HT1080 (cell line): ENCODE measurements at places on chromosomes 11 and 22. TPM values are rescaled to one million over a fixed set of nuclear protein-coding genes. Genes with fewer than 3 reads are reported as not detected.
A peak's percentile ranks its signal among the peaks of the same experiment; 100 is the strongest.

CYP2D6 gene
- 0.11 and 0.13 TPM in 2 replicates for total RNA-seq

C22orf42 gene
- total RNA-seq = not detected in 2 replicates

MRGPRX3 gene
- total RNA-seq = 0.60 and 0.93 TPM in 2 replicates

- no peak for DNase-seq
Observed at GRCh38 chr11:44687388-44687787, 39.4 kb upstream of the TSPAN18 start.

DNA sequence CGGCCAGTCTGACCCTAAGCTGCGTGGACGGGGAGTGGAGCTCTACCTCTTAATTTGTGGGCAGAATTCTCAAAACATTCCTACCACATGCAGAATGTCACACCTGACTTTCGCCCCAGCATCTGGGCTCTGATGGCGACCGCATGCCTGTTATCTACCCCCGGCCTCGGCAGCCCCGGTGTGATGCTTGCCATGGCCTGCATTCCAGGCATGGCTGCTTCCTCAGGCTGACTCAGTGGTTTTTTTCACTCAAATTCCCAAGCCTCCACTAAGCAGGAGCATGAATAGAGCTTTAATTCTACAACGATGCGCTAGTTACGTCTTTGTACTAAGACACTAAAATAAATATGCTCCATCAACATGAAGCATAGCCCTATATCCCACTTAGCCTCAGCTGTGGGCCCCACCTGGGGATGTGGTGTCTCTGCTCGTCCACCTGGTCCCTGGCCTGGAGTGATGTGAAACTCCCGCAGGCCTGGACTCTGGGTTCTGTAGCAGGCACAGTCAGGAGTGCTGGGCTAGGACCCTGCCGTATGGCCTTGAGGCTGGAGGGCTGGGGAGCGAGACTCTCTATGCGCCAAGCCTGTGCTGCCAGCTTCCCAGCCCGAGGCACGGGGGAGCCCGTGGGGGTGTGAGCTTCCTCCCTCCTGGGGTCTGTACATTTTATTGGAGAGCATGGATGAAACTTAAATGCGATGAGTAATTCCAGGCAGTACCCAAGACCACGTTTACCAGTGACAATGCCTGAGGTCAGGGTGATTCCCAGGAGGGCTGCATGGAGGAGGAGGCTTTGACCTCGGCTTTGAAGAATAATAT lies 153.2 kb downstream of the CTTN start:
- DNase-seq = no peak

GRCh38 chr11:79441461-79441875 lies 638 bp upstream of the TENM4 start:
- no peak for DNase-seq

DNA sequence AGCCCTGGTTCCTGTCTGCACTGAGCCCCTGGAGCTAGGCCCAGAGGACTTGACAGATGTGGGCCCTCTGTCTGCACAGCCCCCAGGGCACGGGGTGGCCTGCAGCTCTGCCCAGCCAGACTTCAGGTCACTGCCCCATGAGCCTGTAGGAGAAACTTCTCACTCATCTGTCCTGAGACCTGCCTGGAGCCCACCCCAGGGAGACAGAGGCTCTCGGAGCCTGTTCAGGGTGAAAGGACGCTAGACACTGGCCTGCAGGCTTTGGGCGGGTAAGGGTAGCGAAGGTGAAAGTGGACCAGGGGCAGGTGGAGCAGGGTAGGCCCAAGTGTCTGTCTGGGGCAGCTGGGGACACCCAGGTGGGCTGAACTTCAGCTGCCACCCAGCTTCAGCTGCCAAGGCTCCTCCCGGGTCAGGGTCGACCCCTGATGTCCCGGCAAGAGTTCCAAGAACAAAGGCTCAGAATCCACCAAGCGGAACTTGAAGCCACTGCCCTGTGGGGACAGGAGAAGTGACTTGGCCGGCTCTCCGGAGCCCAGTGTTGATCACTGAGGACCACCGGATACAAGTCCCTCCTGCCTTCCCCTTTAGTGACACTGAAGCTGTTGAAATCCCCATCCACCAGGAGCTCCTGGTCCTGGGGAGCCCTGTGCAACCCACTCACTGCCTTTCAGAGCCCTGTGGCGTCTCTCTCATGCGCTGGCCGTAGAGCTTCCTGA lies 90.3 kb downstream of the KCNQ1 start:
- no peak for DNase-seq

GRCh38 chr11:118622376-118623268 lies 15.2 kb downstream of the PHLDB1 start:
- peak; percentile 85 for DNase-seq

DNA sequence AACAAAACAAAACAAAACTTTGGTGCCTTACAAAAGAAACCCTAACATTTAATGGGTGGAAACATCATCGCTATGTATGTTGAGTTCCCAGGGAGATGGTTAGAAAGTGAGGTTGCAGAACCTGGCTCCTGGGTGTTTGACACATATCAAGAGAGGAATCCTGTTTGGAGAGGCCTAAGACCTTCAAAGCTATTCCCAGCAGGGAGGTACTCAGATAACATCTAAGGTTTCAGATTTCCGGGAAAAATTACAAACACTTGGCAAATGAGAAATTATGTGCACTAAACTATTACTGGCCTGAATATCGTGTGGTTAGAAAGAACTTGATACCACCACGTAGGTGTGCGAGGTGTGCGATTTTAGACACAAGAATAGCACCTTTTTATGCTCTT lies 18.5 kb downstream of the TRIM5 start:
- no peak for DNase-seq

DNA sequence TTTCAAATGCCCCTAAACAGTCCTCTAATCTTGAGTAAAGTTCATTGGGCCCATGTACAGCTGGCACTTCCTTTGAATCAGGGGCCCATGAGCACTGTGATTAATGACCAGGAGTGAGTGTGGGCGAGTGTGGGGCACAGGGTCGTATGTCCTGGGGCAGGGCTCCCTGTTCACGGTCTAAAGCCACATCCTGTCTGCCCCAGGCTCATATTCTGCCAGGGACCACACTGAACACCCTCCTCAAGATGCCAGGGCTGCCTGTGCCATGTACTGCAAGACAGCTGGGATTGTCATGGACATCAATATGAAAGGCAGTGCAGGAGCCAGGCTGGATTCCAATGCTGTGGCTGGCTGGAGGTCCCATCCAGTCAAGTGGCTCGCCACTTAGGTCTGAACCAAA lies 130.5 kb downstream of the KIRREL3 start:
- DNase-seq = peak; percentile 26

GRCh38 chr11:70497536-70498075 lies 99.3 kb downstream of the CTTN start:
- no peak for DNase-seq

- DNase-seq = no peak
Observed at GRCh38 chr22:17920145-17920605, 104.2 kb downstream of the MICAL3 start.
